ENCODE measurements at places on chromosomes 2 and 18.
A peak's percentile ranks its signal among the peaks of the same experiment; 100 is the strongest.

- DNase-seq = peak; percentile 69
These were observed 13.7 kb downstream of the HES6 start for GRCh38 chr2:238225911-238226697.

- DNase-seq = peak; percentile 27
These were observed at the start of gene CHST9 for GRCh38 chr18:27185025-27185763. Gene CHST9, minus strand, starts transcription at chr18:27185308. Its CDS starts 42,499 bp downstream, at chr18:27142809.

DNA sequence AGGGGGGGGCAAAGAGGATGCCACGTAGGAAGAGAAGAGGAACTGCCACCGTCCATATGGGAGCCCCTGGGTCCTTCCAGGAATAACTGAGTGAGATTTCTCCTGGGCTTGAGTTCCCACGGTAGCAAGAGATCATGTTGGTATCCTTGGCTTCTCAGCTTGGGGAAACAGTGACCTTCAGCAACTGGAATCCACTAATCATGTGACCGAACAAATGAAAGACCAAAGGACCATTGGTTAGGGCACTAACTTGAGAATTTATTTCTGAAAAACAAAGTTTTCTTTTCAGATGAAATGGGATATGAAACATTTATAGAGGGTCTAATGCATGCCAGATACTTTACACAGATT is 259.4 kb upstream of the ID2 start:
- DNase-seq = no peak

- peak; percentile 29 for DNase-seq
These were observed 13.1 kb upstream of the CRACDL start for GRCh38 chr2:98948956-98949739.

- DNase-seq = no peak
These were observed 121.2 kb downstream of the CAPN13 start for GRCh38 chr2:30686000-30686399.

DNA sequence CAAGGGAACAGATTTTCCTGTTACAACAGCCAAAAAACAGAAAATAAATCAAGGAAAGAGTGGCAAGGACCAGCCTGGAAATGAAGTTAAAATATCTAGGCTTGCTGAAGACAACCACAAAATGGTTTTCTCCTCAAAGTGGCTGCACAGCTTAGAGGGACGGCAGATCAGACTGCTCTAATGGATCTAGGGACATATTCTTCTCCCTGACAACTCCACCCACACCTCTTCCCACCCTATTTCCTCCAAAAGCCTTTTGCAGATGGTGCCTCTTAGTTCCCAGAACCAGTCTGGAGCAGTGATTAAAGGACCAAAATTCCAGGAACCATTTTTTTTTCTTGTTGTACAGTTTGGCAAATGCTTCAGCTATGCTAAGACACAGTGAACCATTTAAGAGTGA is 220.2 kb upstream of the SIX2 start:
- DNase-seq = no peak

DNA sequence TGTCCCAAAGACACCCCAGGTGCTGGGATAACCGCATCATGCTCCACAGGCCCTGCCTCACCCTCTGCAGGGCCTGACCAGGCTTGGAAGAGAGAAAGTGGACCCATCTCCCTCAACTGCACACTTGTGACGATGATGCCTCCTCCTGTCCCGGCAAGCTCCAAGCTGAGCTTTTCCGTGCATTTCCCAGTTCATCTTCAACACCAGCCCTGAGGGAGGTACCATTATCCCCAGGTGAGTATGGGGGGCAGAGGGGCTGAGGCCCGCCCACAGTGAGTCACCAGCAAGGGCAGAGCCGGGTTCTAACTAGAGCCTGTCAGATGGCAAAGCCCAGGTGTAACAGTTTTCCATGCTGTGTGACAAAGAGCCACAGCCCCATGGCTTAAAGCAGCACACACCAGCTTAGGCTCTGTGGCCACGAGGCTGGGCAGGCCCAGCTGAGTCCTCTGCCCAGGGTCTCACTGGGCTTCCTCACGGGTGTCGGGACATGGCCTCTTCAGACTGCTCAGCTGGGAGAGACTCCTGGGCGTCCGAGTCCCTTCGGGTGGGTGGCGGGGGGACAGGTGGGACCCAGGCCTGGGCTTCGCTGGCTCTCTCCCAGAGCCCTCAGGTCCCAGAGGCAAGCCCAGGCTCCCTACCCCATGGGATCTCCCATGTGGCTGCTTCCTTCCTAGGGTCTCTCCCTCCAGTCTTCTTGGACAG is 108.4 kb upstream of the OTOS start:
- peak; percentile 16 for DNase-seq

- peak; percentile 82 for DNase-seq
These were observed 186.5 kb upstream of the FANCL start for GRCh38 chr2:58427572-58428095.

- DNase-seq = no peak
These were observed 26.5 kb upstream of the C2orf74 start for GRCh38 chr2:61135510-61135909.

DNA sequence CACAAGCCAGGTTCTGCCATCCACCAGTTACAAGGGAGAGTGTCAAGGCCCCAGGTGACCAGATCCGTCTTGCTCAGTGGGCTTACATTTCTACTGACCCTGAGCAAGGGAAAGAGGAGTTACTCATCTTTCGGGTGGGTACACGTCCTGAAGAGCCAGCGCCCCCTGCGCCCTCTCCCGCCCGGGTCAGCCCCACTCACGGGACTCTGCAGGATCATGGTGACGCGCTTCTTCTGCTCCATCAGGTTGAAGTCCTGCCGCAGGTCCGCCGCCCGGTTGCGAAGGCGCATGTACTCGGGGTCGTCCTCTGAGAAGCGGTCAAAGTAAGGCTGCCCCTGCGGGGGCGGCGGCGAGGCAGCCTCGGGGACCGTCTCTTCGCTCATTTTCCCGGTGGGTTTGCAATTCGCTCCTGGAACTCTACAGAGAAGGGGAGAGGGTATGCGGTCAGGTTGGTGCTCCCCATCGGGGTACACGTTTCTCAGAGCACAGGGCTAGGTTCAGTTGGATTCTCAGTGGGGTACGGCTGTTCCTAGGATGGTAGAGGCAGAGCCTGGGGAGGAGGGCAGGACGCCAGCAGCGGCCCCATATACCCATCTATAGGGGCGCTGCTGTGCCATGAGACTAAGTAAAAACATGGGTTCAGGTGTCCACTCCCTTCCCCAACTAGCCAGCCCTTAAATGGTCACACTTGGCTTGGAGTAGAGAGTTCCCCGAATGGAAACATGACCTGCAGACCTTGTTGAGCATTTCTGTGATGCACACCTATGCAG is 61.8 kb downstream of the ADD2 start:
- DNase-seq = no peak

- no peak for DNase-seq
These were observed 66.6 kb downstream of the CTIF start for GRCh38 chr18:48605408-48605845.

DNA sequence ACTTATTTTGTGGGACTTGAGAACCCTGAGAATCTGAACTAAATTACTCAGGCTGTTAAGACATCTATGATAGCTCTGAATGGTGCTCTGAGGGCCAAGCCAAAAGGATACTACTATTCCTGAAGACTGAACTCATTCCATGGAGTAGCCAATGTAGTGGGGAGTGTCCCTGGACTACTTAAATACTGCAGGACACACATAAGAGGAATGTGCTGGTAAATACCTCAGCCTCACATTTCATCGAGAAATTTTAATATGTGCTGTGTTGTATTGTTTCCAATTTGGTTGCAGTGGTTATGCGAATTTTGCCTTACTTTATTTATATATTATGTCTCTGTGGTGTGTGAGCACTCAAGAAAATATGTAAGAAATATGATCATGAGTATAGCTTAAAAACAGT is 264.4 kb upstream of the FIGN start:
- no peak for DNase-seq

- DNase-seq = no peak
These were observed 317.9 kb downstream of the STK39 start for GRCh38 chr2:167929484-167929883.

- no peak for DNase-seq
These were observed 133.2 kb upstream of the GULP1 start for GRCh38 chr2:188158337-188159100.

- DNase-seq = peak; percentile 91
These were observed 13.6 kb downstream of the ARID5A start for GRCh38 chr2:96549967-96550786.

- no peak for DNase-seq
These were observed 24.6 kb upstream of the LBH start for GRCh38 chr2:30206461-30207430.

DNA sequence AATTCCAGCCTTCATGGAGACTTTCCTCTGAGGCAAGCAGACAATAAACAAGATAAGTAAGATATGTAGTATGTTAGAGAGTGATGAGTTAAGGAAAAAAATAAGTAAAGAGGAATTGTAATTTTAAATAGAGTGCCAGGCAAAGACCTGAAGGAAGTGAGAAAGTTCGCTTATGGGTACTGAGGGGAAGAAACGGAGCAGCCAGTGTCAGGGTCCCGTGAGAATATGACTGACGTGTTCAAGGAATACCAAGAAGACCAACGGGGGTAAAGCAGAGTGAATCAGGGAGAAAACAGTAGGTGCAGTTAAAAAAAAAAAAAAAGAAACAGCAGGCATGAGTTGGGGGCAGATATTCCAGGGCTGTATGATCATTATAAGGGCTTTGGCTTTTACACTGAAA is 45.1 kb downstream of the ARHGEF33 start:
- no peak for DNase-seq

DNA sequence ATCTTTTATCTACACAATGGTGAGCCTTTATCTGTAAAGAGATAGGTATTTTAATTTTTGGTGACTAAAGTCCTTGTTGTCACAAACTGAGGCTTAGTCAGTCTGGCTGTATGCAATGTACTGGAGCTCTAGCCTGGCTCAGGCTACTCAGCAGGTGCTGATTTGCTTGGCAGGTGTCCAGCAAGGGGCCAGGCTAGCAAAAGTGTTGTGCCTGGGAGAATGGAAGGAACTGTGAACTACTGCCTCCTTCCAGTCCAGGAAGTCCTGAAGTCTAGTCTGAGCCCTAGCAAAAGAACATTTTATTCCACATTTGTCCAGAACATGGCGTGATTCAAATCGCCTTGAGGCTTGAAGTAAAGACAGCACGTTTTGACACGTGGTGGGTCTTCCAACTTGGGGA is 260.5 kb downstream of the CCDC85A start:
- DNase-seq = peak; percentile 79

GRCh38 chr2:7555260-7555659 is 638.0 kb downstream of the RNF144A start:
- no peak for DNase-seq

GRCh38 chr2:216745453-216745852 is 50.1 kb upstream of the IGFBP5 start:
- DNase-seq = no peak

GRCh38 chr2:163558251-163559021 is 177.4 kb downstream of the FIGN start:
- DNase-seq = peak; percentile 9

- DNase-seq = no peak
These were observed 16.5 kb upstream of the ME2 start for GRCh38 chr18:50862401-50862800.

DNA sequence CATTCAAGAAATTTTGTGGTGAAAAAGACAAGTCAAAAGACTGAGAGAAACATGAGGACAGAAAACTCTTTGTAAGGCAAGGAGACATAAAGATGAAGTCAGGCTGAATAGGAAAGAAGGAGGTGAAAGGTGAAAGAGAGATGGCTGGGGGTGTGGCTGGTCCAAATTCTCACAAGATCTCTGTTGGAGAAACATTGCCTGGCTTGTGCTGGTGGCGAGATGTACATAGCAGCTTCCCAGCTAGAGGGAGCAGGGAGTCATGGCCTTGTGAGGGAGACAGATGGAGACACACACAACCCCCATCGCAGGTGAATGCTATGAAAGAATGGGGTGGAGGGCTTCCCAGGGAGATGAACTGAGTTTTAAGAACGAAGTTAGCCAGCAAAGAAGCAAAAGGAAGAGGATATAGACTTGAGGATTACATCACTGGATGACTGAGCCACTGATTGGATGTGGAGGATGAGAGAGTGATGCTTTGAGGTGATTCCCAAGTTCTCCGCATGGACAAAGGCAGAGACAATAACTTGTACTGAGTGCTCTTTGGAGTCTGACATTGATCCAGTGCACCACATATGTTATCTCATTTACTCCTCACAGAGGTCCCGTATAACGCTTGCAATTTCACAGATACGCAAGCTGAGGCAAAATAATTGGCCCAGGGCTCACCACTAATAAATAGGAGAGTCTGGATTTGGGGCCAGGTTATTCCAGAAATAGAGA is 3.7 kb upstream of the EMX1 start:
- peak; percentile 14 for DNase-seq

- DNase-seq = no peak
These were observed 43.1 kb upstream of the ASAP2 start for GRCh38 chr2:9163306-9164111.

GRCh38 chr18:73249030-73249429 is 381.2 kb upstream of the NETO1 start:
- DNase-seq = no peak

DNA sequence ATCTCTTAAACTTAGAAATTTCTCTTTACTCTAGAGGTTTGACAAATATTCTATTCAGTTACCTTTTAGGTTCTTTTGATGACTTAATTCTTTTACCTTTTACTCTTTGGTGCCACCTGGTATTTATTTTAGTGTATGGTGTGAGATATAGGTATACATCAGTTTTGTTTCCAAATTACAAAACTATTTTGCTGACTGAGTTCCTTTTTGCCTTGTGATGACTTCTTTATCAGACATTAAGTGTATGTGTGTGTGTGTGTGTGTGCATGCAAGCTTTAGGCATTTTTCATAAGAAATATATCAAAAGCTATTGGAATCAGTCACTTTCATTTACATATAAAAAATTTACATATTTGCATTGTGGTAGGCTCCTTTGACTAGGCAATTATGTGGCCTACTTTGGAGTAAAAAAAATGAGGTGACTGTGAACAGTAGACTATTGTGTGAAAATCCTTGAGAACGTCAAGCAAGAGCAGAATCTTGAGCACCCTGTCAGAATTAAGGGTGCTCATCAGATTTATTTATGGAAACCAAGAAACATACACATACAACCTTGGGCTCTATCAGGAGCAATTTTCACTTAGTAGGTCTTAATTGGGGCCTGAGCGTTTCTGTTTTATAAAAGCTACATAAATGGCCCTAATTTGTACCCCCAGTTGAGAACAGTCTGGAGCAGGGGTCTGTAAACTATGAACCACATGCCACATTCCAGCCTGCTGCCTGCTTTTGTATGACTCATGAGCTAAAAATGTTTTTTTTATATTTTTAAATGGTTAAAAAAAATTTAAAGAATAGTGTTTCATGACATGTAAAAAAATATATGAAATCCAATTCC is 415.9 kb downstream of the SLC4A3 start:
- DNase-seq = no peak

GRCh38 chr2:20544153-20544747 is 97.4 kb downstream of the RHOB start:
- DNase-seq = no peak

Measured in stomach (tissue), 19 donors.